ENCODE measurements at places on chromosomes 7 and 10.

- DNase-seq: no peak
Observed at GRCh38 chr10:48449501-48450232, 143.2 kb downstream of the MAPK8 start.

- no peak for DNase-seq
Observed at GRCh38 chr10:13001041-13001886, at the start of gene CCDC3. TSS of gene CCDC3 (minus strand) at chr10:13001713. CDS start at chr10:13001570, 143 bp downstream.

GRCh38 chr7:47104206-47104549 is 477.7 kb downstream of the TNS3 start:
- DNase-seq: no peak

- DNase-seq: no peak
Observed at GRCh38 chr10:29862923-29863614, 196.3 kb downstream of the JCAD start.

- DNase-seq: no peak
Observed at GRCh38 chr7:4018601-4019316, 663.3 kb upstream of the FOXK1 start.

All from transverse colon (tissue), 4 donors.